Sciatic nerve (tissue), 2 donors: ENCODE measurements at places on chromosomes 4 and X. TPM values are rescaled to one million over a fixed set of nuclear protein-coding genes. Genes with fewer than 3 reads are reported as not detected.

GRCh38 chr4:64784125-64784524 is 374.9 kb upstream of the TECRL start:
- DNase-seq = no peak

PSAPL1 gene
- 0.09 TPM for total RNA-seq

- no peak for DNase-seq
Observed at GRCh38 chr4:161650812-161651211, 513.0 kb downstream of the FSTL5 start.

GRCh38 chr4:42490015-42490414 is 92.7 kb downstream of the SHISA3 start:
- no peak for DNase-seq

GRCh38 chr4:146105464-146105863 is 70.1 kb upstream of the LSM6 start:
- no peak for DNase-seq

DNA sequence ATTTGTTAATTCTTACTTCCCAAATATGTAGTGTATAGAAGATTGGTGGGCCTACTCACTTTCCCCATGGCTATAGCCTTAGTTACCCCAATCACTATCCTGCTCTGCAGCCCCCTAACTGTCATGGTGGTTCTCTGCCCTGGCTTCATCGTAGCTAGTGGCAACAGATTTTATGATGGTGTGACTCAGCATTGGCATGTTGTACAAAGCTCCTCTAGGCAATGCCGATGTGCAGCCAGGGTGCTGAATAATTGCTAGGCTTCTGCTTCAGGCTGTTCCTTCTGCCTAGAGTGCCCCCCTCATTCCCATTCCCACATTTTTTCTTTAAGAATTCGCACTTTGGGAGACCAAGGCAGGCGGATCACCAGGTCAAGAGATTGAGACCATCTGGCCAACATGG is 35.2 kb downstream of the AFF2 start:
- no peak for DNase-seq

GRCh38 chr4:6410068-6410467 is 62.3 kb downstream of the PPP2R2C start:
- no peak for DNase-seq

DNA sequence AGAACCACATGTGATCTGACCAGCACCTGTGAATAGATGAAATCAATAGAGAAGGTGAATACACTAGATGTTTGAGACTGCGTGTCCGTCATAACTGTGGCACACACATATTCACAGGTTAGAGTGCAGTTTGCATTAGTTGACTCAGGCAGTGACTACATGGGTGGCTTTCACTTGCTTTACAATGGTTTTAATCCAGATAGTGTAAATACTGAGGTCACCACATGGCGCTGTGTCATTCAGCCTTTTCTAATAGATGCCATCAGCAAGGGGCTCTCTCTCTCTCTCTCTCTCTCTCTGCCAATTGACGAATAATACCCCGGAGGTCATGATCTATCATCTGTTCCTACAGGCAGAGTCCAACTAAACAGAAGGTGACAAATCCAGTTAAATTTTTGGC is 30.7 kb upstream of the FGF13 start:
- no peak for DNase-seq

- DNase-seq = no peak
Observed at GRCh38 chr4:156347412-156348075, 393.9 kb upstream of the CTSO start.

GAGE13 gene
- total RNA-seq = not detected

GRCh38 chr4:40182001-40182400 is 14.8 kb upstream of the RHOH start:
- no peak for DNase-seq

SLC26A1 gene
- 0.45 TPM for total RNA-seq
